ENCODE measurements at places on chromosomes 16 and 17.
A peak's percentile ranks its signal among the peaks of the same experiment; 100 is the strongest.

DNA sequence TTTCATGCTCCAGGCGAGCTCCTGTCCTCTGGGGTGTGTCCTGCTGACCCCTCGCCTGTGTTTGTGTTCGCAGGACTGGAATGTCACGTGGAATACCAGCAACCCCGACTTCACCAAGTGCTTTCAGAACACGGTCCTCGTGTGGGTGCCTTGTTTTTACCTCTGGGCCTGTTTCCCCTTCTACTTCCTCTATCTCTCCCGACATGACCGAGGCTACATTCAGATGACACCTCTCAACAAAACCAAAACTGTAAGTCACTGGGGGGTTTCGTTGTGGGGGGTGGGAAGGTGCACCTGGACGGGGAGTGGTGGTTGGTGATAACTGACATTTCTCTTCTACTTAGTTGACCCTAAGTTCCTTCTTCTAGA lies 58.3 kb downstream of the ABCC1 start:
- no peak for DNase-seq

- no peak for DNase-seq
These were observed 34.9 kb downstream of the USP31 start for GRCh38 chr16:23114131-23114904.

DNA sequence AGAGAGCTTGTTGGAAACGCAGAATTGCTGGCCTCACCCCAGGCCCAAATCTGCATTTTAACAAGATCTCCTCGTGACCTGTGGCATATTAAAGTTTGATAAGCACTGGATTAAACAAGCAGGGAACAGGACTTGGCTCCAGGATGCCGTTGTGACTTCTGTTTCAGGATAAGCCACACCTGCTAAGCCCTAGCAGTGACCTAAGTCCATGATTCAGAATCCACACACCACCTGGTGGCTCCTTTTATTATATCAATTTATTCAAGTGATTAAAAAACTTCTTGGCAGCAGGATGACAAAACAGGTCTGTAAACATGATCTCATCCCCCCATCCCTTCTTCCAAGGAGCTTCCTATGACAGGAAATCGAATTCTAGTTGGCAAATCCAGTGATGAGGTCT lies 9.1 kb downstream of the NAGPA start:
- DNase-seq = no peak

DNA sequence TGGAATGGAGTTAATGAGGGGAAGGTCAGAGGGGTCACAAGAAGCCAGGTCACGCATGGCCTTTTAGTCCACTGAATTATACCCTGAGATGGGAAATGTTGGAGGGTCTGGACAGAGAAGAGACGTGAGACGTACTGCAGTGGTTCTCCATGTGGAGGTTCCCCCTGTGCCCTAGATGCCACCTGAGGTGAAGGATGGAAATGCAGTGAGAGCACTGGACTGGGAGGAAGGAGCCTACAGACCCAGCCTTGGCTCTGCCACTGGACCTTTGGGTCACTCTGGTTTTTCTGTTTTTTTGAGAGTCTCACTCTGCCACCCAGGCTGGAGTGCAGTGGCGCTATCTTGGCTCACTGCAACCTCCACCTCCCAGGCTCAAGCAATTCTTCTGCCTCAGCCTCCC lies 1.8 kb upstream of the PLSCR3 start:
- DNase-seq = no peak

- DNase-seq = no peak
These were observed 10.7 kb downstream of the CACNG4 start for GRCh38 chr17:66975188-66975587.

- no peak for DNase-seq
These were observed 7.9 kb downstream of the PLLP start for GRCh38 chr16:57276596-57276995.

GRCh38 chr16:30444231-30445148 lies 1.2 kb downstream of the SEPHS2 start:
- DNase-seq = no peak

GRCh38 chr16:71493213-71493612 lies 4.1 kb upstream of the ZNF19 start:
- no peak for DNase-seq

- DNase-seq = no peak
These were observed 4.2 kb downstream of the MYH13 start for GRCh38 chr17:10368561-10368960.

- no peak for DNase-seq
These were observed 26.0 kb downstream of the NGFR start for GRCh38 chr17:49521088-49521450.

- no peak for DNase-seq
These were observed 218.0 kb upstream of the CNTNAP4 start for GRCh38 chr16:76059186-76059585.

- no peak for DNase-seq
These were observed 9.4 kb upstream of the TOM1L1 start for GRCh38 chr17:54891176-54891821.

DNA sequence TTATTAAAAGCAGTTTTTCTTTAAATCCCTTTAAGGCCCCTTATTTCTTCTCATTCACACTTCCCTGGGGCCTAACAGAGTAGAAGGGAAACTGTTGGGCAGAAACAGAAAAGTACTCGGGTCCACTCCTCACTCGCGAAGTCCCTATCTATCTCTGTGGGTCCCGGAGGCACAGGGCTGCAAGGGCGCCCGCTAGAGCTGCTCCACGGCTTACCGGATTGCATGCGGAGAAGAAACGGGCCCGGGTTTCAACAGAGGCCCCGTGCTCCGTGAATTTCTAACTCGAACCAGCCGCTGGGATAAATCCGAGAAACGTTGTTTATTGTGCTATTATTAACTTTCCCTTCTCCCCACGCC lies 4.3 kb downstream of the CBLN1 start:
- DNase-seq = no peak

GRCh38 chr16:49016461-49016860 lies 265.2 kb downstream of the CBLN1 start:
- DNase-seq = no peak

- no peak for DNase-seq
These were observed 20.5 kb upstream of the PABPN1L start for GRCh38 chr16:88886845-88887521.

- DNase-seq = no peak
These were observed 38.6 kb downstream of the RNF112 start for GRCh38 chr17:19449656-19450055.

DNA sequence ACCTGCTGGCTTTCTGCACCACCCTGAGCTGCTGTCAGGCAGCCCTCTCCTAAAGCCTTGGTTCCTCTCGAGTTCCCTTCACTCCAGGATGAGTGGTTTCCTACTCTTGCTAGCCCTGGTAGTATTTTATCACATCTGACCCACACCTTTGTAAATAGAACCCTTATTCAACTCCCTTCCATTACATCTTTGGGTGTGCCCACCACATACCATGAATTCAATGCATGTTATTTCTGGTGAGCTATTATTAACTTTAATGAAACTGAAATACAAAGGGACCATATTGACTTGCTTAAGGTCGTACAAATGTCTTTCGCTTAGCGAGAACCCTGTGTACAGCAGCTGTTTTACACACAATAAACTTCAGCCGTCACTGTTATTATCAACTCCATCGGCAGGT lies 521.3 kb downstream of the GRIN2A start:
- DNase-seq = no peak

DNA sequence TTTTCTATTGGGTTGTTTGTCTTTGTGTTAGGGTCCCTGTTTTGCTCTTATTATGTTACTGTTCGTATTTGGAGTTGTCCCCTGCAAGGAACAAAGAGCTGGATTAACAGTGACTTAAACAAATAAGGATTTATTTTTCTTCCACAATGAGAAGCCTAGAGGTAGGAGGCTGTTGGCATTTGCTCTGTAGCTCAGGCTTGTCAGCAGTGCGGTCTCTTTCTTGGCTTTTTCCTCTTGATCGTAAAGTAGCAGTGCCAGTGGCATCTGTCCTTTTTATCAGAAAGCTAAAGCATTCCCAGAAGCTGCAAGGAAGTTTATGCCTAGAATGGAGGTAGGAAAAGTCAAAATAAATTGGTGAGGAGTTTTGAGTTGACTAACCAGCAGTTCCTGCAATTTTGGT lies 154.1 kb downstream of the HS3ST4 start:
- DNase-seq = no peak

DNA sequence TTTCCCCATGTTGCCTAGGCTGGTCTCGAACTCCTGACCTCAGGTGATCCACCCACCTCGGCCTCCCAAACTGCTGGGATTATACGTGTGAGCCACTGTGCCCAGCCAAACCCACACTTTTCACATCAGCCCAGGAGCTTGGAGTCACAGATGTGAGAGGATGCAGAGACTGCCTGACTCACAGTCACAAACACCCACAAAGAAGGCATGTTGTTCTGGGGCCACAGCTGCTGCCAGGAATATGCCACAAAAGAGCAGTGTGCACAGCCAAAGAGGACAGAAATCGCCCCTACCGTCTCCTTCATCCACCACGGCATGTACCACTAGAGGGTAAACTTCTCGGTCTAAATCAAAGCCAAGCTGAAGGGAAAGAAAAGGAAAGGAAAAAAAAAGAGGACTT lies 25.1 kb upstream of the FOXJ1 start:
- no peak for DNase-seq

GRCh38 chr17:8656693-8657092 lies 26.2 kb upstream of the MYH10 start:
- DNase-seq = no peak

- DNase-seq = no peak
These were observed 22.7 kb upstream of the SPNS2 start for GRCh38 chr17:4476017-4476416.

GRCh38 chr17:28372203-28372944 lies 880 bp downstream of the SARM1 start:
- no peak for DNase-seq

DNA sequence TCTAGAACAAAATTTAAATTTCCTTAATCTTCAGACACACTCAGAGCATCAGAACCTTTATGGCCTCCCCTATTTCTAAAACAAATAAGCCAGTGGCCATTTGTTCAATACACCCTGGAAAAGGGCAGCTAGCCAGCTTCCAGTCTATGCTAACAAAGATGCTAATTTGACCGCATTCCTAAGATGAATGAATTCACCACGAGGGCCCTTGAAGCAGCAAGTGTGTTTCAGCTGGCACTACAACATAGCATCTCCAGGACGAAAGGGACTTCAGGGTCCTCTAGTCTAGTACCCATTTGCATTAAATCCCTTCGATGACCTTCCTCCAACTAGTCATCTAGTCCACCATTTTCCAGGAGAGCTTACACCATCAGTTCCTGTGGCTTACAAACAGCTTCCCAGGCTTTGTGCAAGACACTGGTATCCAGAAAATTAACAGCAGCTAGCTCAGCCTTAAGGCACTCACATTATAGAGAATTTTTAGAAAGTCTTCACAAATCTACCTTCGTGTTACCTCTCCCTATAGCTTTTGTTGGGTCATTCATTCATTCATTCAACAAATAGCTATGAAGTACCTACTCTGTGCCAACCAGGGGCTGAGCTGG lies 10.9 kb downstream of the KRT37 start:
- DNase-seq = no peak

DNA sequence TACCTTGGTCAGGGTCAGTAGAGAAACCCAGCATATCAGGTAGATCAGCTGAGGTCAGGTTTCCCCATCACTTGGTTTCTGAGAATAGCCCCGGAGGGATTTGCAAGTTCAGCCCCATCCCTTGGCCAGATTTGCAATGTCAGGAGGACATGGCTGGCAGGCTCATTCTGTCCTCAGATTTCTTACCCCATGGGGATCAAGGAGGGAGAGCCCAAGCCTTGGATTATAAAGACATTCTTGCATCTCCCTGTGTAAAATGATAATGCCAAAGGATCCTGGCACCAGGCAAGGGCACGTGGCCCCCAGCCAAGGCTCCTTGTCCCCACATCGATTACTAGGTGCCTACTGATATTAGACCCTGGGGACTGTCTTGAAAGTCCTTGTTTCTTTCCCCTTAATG lies 53.2 kb downstream of the MYH3 start:
- no peak for DNase-seq

GRCh38 chr17:55322453-55322985 lies 57.8 kb downstream of the HLF start:
- no peak for DNase-seq

- DNase-seq = no peak
These were observed 89.7 kb upstream of the ZNF469 start for GRCh38 chr16:88293097-88293496.

GRCh38 chr17:29583324-29584248 lies 5.9 kb downstream of the GIT1 start:
- DNase-seq = no peak

GRCh38 chr17:75301502-75302206 lies 12.4 kb upstream of the SLC25A19 start:
- no peak for DNase-seq

GRCh38 chr16:30874821-30875717 lies 18.8 kb downstream of the BCL7C start:
- peak; percentile 64 for DNase-seq

DNA sequence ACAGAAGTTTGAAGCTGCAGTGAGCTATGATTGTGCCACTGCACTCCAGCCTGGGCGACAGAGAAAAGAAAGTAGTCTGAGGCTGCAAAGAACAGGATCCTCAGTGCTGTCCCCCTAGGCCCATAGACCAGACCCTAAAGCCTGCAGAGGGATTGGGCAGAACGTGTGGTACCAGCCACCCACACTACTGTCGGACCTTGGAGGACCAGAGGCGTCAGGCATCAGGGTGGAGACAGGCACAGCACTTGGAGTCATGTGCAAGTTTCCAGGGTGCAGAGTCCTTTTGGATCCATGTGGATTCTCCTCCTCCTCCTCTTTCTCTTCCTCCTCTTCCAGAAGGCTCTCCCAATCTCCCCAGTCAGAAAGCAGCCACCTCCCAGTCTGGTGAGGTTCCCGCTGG lies 2.2 kb downstream of the SDR42E2 start:
- DNase-seq = no peak

DNA sequence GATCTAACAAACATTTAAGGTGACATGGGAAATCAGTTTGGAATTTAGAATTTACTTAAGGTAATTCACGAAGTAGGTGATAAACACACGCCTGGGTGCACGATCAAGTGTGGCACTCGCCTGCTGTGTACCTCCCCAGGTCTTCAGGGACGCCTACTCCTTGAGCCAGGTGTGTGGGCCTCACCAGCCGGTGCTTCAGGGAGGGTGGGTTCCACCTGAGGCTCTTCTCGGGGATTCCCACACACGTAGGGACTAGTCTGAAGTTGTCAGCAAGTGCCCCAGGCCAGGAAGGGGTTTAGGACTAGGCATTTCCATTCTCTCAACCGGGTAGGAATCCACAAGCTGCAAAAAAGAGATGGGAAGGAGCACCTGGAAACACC lies 9.8 kb upstream of the NAT9 start:
- no peak for DNase-seq

GRCh38 chr16:3570420-3571062 lies 6.7 kb downstream of the NLRC3 start:
- DNase-seq = no peak

DNA sequence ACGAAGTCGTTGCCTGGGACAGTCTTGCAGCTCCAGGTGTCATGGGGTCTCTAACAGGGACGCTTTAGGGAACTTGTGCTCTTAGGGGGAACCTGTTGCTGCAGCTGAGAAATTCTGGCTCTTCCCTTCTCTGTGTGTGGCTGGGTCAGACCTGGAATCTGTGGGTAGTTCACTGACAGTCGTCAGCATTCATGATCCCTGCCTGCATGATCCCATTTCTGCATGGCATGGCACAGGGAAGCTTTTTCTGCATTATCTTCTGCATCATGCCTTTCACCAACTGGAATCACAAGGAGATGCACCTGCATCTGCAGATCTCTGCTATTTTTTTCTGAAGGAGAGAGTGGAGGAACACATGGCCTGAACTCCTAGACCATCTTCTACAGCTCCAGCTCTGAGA lies 85.6 kb downstream of the SOX9 start:
- DNase-seq = no peak
